ENCODE measurements at places on chromosomes 12 and 14.

DNA sequence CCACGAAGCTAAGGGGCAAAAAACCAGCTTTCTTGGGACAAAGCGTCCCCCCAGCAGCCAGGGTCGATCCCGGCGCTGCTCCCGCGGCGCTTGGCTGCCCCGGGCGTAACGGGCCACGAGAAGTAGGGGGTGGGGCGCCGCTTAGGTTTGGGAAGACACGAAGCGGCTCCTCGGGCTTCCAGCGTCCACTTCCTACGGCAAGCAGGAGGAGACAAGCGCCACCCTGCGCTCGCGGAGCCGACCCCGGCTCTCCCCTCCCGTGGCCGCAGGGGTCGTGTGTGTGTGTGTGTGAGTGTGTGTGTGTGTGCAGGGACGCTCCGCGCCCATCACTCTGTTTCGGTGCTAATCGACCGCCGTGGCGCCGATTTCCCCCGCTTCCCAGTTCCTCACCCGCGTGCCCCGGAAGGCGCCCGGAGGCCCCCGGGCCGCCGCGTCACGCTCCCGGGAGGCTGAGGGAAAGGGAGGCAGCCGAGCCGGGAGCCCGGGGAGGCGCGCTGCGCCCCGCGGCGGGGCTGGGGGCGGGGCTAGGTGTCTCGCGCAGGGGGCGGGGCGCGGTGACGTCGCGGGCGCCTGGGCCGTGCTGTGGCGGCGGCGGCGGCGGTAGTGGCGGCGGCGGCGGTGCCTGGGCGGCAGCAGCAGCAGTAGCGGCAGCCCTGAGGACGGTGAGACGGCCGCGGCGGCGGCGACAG lies at the start of gene ERC1:
Gene ERC1, plus strand, starts transcription at position 563 of the 689 bp plus-strand sequence. CDS start 36,681 bp downstream, outside the sequence.
- peaks cover 36% of the 10 kb centered on the region for H3K4me1 ChIP-seq
- DNase-seq, result peak; percentile 96
- H3K36me3 ChIP-seq, result peaks cover 4% of the 10 kb centered on the region
- peak within 1 kb of the TSS; percentile 99 for H3K27ac ChIP-seq

- H3K27me3 ChIP-seq, result peaks cover 66% of the 10 kb centered on the region
- H3K4me3 ChIP-seq, result no peak overlapping the region
- peaks cover 7% of the 10 kb centered on the region for H3K4me1 ChIP-seq
- no peaks in the 10 kb centered on the region for H3K36me3 ChIP-seq
These were observed 10.0 kb downstream of the WNT1 start for GRCh38 chr12:48988030-48988649.

DNA sequence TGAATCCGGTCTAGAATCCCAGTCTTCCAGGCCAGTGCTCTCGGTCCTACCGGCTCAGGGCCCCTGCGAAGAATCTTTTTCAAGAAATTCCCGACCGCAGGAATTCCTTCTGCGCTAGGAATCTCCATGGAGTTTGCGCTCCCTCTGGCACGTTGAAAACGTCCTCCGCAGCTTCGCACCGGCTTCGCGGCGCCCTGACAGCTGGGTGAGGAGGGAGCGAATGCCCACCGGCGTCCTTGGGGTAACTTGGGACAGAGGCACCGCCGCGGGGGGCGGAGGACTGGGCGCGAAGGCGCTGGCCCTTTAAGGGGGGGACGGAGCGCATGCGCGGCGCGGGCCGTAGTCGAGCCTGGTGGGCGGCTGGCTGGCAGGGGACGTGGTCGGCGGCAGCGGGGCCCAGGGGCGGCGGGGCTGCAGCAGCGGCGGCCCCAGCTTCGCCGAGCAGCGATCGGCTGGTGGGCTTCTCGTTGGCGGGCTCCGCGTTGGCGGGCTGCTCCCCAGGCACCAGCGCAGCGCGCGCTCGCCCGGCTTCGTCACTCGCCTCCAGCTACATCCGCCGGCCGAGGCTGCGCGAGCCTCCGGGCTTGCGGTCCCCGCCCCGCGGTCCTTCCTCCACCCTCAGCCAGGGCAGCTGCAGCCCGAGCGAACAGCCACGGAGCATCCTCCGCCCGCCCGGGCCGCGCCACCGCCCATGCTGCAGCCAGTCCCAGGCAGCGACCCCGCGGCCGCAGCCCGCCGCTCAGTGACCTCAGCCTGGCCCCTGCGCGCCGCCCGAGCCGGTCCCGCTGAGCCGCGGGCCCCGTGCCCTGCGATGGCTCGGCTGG lies at the start of gene VASH1:
Gene VASH1, plus strand, starts transcription at position 333 of the 824 bp plus-strand sequence. CDS start 1,354 bp downstream, outside the sequence.
- peaks cover 13% of the 10 kb centered on the region for H3K4me1 ChIP-seq
- peak; percentile 90 for DNase-seq
- peak within 1 kb of the TSS; percentile 84 for H3K4me3 ChIP-seq
- H3K36me3 ChIP-seq, result no peaks in the 10 kb centered on the region
- H3K27ac ChIP-seq, result peak within 1 kb of the TSS; percentile 66
- peaks cover 60% of the 10 kb centered on the region for H3K27me3 ChIP-seq

DNA sequence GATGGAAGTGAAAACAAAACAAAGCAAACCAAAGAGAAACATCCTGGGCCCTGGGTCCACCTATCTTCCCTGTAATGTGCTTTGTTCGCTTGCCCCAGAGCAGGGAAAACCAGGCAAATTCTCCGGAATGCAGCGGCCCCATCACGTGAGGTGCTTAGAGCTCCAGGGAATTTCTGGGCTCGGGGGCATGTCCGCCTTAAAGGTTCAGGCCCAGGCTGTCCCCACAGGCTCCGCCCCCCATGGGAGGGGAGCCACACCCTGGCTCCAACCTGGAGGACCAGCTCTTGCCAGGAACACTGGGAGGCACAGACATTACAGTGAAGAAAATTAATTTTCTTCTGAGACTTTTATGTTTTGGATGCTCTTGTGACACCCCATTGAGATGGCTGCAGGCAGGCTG lies 69.9 kb downstream of the RBM19 start:
- H3K36me3 ChIP-seq, result peaks cover 7% of the 10 kb centered on the region
- H3K4me3 ChIP-seq, result no peak overlapping the region
- no peak for DNase-seq
- H3K27ac ChIP-seq, result no peak overlapping the region

GRCh38 chr14:89279649-89280232 lies 137.3 kb downstream of the FOXN3 start:
- no peak overlapping the region for H3K4me3 ChIP-seq
- peaks cover 64% of the 10 kb centered on the region for H3K36me3 ChIP-seq
- no peaks in the 10 kb centered on the region for H3K27me3 ChIP-seq
- DNase-seq, result no peak

GRCh38 chr12:7411343-7411742 lies 32.6 kb downstream of the CD163L1 start:
- no peaks in the 10 kb centered on the region for H3K36me3 ChIP-seq
- H3K27ac ChIP-seq, result no peak overlapping the region
- H3K27me3 ChIP-seq, result peaks cover 22% of the 10 kb centered on the region

- H3K36me3 ChIP-seq, result no peaks in the 10 kb centered on the region
- H3K27ac ChIP-seq, result no peak overlapping the region
- H3K27me3 ChIP-seq, result peaks cover 16% of the 10 kb centered on the region
- H3K4me1 ChIP-seq, result no peaks in the 10 kb centered on the region
- no peak for DNase-seq
These were observed 71.1 kb downstream of the PTCSC3 start for GRCh38 chr14:36105401-36105800.

- H3K4me1 ChIP-seq, result peaks cover 66% of the 10 kb centered on the region
- peak; percentile 12 for DNase-seq
- H3K4me3 ChIP-seq, result peak overlapping the region; percentile 70
- peak overlapping the region; percentile 73 for H3K27ac ChIP-seq
These were observed 84.1 kb upstream of the SLC38A2 start for GRCh38 chr12:46456356-46457334.

GRCh38 chr12:95857799-95858198 lies 953 bp upstream of the SNRPF start:
- peaks cover 13% of the 10 kb centered on the region for H3K4me1 ChIP-seq
- no peak overlapping the region for H3K27ac ChIP-seq

- no peak overlapping the region for H3K27ac ChIP-seq
- no peak overlapping the region for H3K4me3 ChIP-seq
- H3K36me3 ChIP-seq, result peaks cover 4% of the 10 kb centered on the region
- no peak for DNase-seq
- no peaks in the 10 kb centered on the region for H3K27me3 ChIP-seq
These were observed 149.0 kb upstream of the PWP1 start for GRCh38 chr12:107536613-107537012.

DNA sequence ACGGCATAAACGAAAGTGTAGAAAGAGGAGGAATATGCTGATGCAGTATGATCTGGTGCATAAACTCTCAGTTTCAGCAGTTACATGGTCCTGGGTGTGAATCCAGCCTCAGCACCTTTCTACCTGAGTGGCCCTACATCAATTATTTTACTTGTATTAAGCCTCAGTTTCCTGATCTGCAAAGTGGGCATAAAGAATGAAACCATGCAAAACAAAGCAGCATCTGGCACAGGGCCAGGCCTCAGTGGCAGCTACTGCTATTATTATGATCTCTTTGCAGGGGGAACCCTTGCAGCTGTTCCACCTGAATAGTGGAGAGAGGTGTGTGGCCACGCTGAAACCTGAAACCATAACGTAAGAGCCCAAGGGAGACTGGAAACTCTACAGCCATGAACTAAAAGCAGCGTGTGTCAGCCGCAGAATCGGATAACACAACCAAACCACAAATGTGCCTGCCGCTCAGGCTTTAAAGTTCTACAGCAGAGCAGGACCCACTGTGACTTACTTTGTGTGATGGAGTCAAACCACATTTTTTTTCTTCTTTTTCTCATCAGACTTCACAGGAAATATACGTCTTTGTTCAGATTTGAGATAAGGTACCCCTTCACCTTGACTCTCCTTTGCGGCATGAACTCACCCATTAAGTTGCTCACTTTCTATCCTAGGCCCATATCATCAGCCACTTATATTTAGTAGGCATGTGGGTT lies 29.2 kb upstream of the FOS start:
- H3K27me3 ChIP-seq, result peaks cover 34% of the 10 kb centered on the region
- peaks cover 49% of the 10 kb centered on the region for H3K4me1 ChIP-seq
- peak overlapping the region; percentile 88 for H3K27ac ChIP-seq
- H3K36me3 ChIP-seq, result no peaks in the 10 kb centered on the region
- peak overlapping the region; percentile 66 for H3K4me3 ChIP-seq

DNA sequence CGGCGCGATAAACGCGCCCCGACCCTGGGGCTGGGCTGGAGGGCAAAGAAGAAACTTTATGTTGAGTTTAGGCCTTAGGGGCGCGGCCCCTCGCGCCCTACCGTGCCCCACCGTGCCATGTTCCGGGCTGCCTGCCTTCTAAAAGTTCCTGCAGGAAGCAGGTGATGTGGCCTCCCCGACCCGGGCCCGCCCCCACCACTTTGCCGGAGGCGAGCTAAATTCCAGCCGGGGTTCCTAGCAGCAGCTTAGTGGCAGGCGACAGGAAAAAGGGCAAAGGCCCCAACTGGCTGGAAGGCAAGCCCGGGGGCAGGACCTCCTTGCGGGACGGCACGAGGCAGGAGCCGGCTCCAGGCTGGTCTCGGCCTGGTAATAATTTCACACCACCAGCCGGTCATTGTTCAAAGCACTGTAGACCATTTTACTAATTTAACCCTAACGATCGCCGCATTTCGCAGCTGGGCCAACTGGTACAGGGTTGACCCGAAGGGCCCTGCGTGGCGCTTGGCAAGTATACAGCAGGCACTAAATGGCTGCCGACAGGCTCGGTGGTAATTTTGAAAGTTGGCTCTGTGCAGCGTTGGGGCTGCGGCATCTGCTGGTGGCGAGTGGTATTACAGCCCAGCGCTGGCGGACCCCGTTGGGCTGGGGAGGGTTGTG lies 895 bp upstream of the CCDC88C start:
- peaks cover 36% of the 10 kb centered on the region for H3K4me1 ChIP-seq
- H3K4me3 ChIP-seq, result peak overlapping the region; percentile 76
- DNase-seq, result peak; percentile 95
- peaks cover 25% of the 10 kb centered on the region for H3K36me3 ChIP-seq
- peak overlapping the region; percentile 88 for H3K27ac ChIP-seq
- peaks cover 2% of the 10 kb centered on the region for H3K27me3 ChIP-seq

GRCh38 chr12:65430571-65431306 lies 152.3 kb downstream of the MSRB3 start:
- H3K27me3 ChIP-seq, result no peaks in the 10 kb centered on the region
- no peak overlapping the region for H3K27ac ChIP-seq
- no peak for DNase-seq
- H3K4me1 ChIP-seq, result no peaks in the 10 kb centered on the region
- no peak overlapping the region for H3K4me3 ChIP-seq
- no peaks in the 10 kb centered on the region for H3K36me3 ChIP-seq

DNA sequence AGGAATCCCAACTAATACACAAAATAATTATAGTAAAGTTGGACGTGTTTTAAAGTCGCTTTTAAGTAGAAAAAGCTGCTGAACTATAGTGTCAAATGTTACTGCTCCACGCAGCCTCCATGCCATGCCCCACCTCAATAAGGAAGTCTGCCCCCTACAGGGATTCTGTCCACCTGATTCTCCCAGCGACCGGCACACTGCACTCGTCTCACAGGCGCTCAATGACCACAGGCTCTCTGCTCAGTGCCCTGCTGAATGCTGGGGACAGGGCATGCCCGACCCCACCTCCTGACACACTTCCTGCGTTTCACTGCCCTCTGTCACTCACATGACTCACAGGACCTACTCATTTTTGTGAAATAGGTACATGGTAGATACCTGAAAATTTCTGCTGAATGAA lies 48.9 kb downstream of the BDKRB1 start:
- peaks cover 23% of the 10 kb centered on the region for H3K36me3 ChIP-seq
- H3K4me3 ChIP-seq, result no peak overlapping the region
- H3K4me1 ChIP-seq, result no peaks in the 10 kb centered on the region
